ENCODE measurements at places on chromosomes 1 and 21. TPM values are rescaled to one million over a fixed set of nuclear protein-coding genes. Genes with fewer than 3 reads are reported as not detected.

KIAA0040 gene
- 0.14 TPM for total RNA-seq

ZNF678 gene
- 26.6 TPM for total RNA-seq

AMY1A gene
- total RNA-seq = not detected

OR6N1 gene
- total RNA-seq = not detected

NTNG1 gene
- total RNA-seq = 1.3 TPM

SLC2A5 gene
- not detected for total RNA-seq

JAM2 gene
- total RNA-seq = 29.7 TPM

ZNF695 gene
- 21.8 TPM for total RNA-seq

USH2A gene
- total RNA-seq = 0.14 TPM

KLHL20 gene
- 21.5 TPM for total RNA-seq

PIK3CD gene
- total RNA-seq = 1.2 TPM

SDCCAG8 gene
- total RNA-seq = 22.8 TPM

UQCRH gene
- total RNA-seq = 341 TPM

UBASH3A gene
- total RNA-seq = not detected

RGS13 gene
- not detected for total RNA-seq

LMX1A gene
- total RNA-seq = not detected

IARS2 gene
- 65.1 TPM for total RNA-seq

SLFNL1 gene
- 0.37 TPM for total RNA-seq

HRNR gene
- not detected for total RNA-seq

ACTA1 gene
- 0.48 TPM for total RNA-seq

OR2T29 gene
- not detected for total RNA-seq

CA6 gene
- total RNA-seq = not detected

SPRR1B gene
- total RNA-seq = not detected

KCNA2 gene
- 2.5 TPM for total RNA-seq

THEMIS2 gene
- total RNA-seq = 5.5 TPM

CBR1 gene
- total RNA-seq = 2.4 TPM

KCNE2 gene
- total RNA-seq = 0.39 TPM

HTR6 gene
- total RNA-seq = not detected

TNNI3K gene
- total RNA-seq = 1.3 TPM

C1orf141 gene
- total RNA-seq = not detected

DCDC2B gene
- not detected for total RNA-seq

SPATA21 gene
- not detected for total RNA-seq

SLAMF8 gene
- not detected for total RNA-seq

LEMD1 gene
- 10.2 TPM for total RNA-seq

PEX10 gene
- total RNA-seq = 31.9 TPM

LENEP gene
- total RNA-seq = 1.9 TPM

KCNT2 gene
- 12.6 TPM for total RNA-seq

GJA8 gene
- total RNA-seq = not detected

EFNA1 gene
- total RNA-seq = 0.50 TPM

XCL1 gene
- total RNA-seq = 0.43 TPM

AKR7A3 gene
- 2.0 TPM for total RNA-seq

Data from neural crest cell (in vitro differentiated cells).